ENCODE measurements at places on chromosomes 1 and 21. TPM values are rescaled to one million over a fixed set of nuclear protein-coding genes. Genes with fewer than 3 reads are reported as not detected.

Gene EYA3
- 19.0 TPM for total RNA-seq

Gene SPRR5
- not detected for total RNA-seq

Gene CRYBG2
- 25.5 TPM for total RNA-seq

Gene FCAMR
- 0.46 TPM for total RNA-seq

Gene CD1E
- 1.3 TPM for total RNA-seq

DNA sequence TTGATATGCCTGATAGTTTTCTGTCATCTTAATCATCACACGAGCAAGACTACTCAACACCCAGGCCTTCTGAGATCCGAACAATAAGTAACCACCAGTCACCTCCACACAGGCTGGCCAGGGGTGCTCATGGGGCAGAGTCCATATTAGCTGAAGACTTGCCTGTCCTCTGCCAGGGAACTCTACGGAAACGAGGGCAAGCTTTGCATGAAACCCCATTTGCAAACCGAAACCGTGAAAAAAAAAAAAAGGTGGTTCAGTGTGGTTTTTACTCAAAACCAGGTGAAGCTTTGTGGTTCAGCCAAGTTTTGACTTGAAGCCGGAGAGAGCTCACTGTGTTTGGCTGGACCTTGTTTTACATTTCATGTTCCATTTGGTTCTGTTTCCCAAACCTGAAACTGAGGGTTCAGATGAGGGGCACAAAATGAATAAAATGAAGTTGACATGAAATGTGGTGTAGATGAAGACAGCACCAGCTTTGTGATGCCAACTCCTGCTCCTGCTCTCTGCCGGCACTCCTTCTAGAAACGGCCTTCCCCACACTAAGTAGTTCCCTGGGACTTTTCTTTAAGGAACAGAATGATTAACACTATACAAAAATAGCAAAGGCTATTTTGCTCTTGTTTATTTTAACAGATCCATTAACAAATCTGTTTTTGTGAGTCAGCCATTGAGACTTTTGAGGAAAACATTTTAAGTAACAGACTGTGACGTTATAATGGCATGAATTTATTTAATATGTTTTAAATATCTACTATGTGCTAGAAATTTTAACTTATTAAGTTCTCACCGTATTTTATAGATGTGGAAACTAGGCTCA, 74.7 kb downstream of the RUNX1 start:
- peak; percentile 58 for DNase-seq

GRCh38 chr1:47843059-47843458, 154.1 kb downstream of the TRABD2B start:
- no peak for DNase-seq

DNA sequence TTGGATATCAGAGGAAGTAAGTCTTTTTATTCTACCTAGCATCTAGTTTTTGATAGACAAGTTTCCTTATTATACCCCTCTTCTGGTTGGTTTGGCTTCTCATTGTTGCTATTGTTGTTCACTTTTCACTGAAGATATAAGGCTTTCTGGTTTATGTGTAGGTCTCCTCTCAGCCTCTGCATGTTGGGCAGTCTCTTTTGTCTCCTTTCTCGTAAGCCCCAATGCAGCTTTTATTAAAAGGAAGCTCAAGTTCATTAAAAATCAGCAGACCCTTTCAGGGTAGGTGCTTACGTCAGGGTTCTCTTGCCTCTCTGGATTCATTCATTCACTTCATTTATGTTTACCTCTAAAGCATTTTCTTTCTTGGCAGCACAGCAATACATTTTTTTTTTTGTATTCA, 4.8 kb upstream of the DHX9 start:
- DNase-seq: no peak

- no peak for DNase-seq
Measured at GRCh38 chr21:34116569-34116968, 43.2 kb downstream of the MRPS6 start.
